Left ventricle myocardium inferior (tissue), 1 donor: ENCODE measurements at places on chromosomes 1 and 21. TPM values are rescaled to one million over a fixed set of nuclear protein-coding genes. Genes with fewer than 3 reads are reported as not detected.

CCDC181 gene
- 1.5 TPM for total RNA-seq

SMYD3 gene
- total RNA-seq, result 9.9 TPM

MROH9 gene
- total RNA-seq, result not detected

DNAJC28 gene
- 6.5 TPM for total RNA-seq

- H3K4me3 ChIP-seq, result peak overlapping the region; percentile 31
- DNase-seq, result no peak
- H3K27ac ChIP-seq, result peak overlapping the region; percentile 78
- no peaks in the 10 kb centered on the region for H3K27me3 ChIP-seq
- H3K36me3 ChIP-seq, result peaks cover 75% of the 10 kb centered on the region
Measured at GRCh38 chr21:38822778-38823238, 17.1 kb downstream of the ETS2 start.

GRCh38 chr1:110387048-110387754 lies 3.6 kb downstream of the SLC16A4 start:
- H3K36me3 ChIP-seq, result no peaks in the 10 kb centered on the region
- H3K27me3 ChIP-seq, result no peaks in the 10 kb centered on the region
- DNase-seq, result no peak
- no peak overlapping the region for H3K27ac ChIP-seq
- H3K4me1 ChIP-seq, result peaks cover 26% of the 10 kb centered on the region

DNA sequence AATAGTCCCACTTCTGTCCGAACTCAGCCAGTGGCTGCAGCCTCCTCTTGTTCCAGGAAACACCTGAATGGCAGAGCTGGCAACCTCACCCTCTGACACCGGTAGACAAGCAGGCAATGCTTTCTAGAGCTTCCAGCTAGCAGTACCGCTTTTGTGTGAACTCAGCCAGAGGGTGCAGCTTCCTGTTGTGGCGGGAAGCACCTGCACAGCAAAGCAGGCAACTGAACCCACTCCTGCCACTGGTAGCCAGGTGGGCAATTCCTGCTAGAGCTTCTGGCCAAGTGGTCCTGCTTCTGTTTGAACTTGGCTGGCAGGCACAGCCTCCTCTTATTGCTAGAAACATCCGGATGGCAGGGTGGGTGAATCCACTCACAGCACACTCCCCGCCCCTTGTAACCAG lies 40.1 kb upstream of the TMPRSS15 start:
- no peak overlapping the region for H3K27ac ChIP-seq
- H3K4me3 ChIP-seq, result no peak overlapping the region
- H3K36me3 ChIP-seq, result no peaks in the 10 kb centered on the region
- DNase-seq, result no peak

- H3K4me1 ChIP-seq, result peaks cover 99% of the 10 kb centered on the region
- peak overlapping the region; percentile 93 for H3K27ac ChIP-seq
- no peak overlapping the region for H3K4me3 ChIP-seq
- no peaks in the 10 kb centered on the region for H3K27me3 ChIP-seq
- DNase-seq, result no peak
- peaks cover 5% of the 10 kb centered on the region for H3K36me3 ChIP-seq
Measured at GRCh38 chr1:164635803-164636731, 77.1 kb downstream of the PBX1 start.

- H3K4me1 ChIP-seq, result peaks cover 11% of the 10 kb centered on the region
- DNase-seq, result no peak
- no peak overlapping the region for H3K27ac ChIP-seq
- H3K27me3 ChIP-seq, result no peaks in the 10 kb centered on the region
- no peak overlapping the region for H3K4me3 ChIP-seq
Measured at GRCh38 chr1:41623736-41624135, 139.3 kb upstream of the EDN2 start.

- peaks cover 45% of the 10 kb centered on the region for H3K36me3 ChIP-seq
- H3K4me3 ChIP-seq, result no peak overlapping the region
- DNase-seq, result peak; percentile 48
- peaks cover 76% of the 10 kb centered on the region for H3K4me1 ChIP-seq
Measured at GRCh38 chr1:201488830-201489589, 17.9 kb downstream of the CSRP1 start.

GRCh38 chr1:88800382-88801051 lies 90.8 kb downstream of the GTF2B start:
- H3K4me3 ChIP-seq, result no peak overlapping the region
- peaks cover 55% of the 10 kb centered on the region for H3K36me3 ChIP-seq
- H3K27ac ChIP-seq, result no peak overlapping the region
- DNase-seq, result no peak
- no peaks in the 10 kb centered on the region for H3K4me1 ChIP-seq
- no peaks in the 10 kb centered on the region for H3K27me3 ChIP-seq

GRCh38 chr1:23497777-23498439 lies 13.9 kb upstream of the ASAP3 start:
- H3K36me3 ChIP-seq, result no peaks in the 10 kb centered on the region
- no peak overlapping the region for H3K27ac ChIP-seq
- no peak overlapping the region for H3K4me3 ChIP-seq
- H3K27me3 ChIP-seq, result no peaks in the 10 kb centered on the region

DNA sequence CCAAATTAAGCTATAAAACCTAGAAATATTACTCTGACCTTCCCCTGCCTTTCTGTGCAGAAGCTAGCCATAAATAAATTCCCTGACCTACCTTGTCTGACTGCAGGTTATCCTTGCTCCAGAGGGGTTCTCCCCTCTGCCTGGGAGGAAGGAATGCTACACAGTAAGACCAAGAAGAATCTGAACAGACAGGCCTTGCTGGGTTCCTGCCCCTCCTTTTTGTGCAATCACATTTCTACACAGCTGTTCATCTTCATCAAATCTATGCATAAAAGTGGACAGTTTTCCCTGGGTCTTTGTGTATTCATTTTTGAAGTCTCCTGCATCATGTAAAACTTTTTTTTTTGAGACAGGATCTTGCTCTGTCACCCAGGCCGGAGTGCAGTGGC lies 50.6 kb downstream of the DNTTIP2 start:
- H3K27me3 ChIP-seq, result no peaks in the 10 kb centered on the region
- no peaks in the 10 kb centered on the region for H3K36me3 ChIP-seq
- no peak overlapping the region for H3K4me3 ChIP-seq
- no peak for DNase-seq
- H3K4me1 ChIP-seq, result no peaks in the 10 kb centered on the region

DNA sequence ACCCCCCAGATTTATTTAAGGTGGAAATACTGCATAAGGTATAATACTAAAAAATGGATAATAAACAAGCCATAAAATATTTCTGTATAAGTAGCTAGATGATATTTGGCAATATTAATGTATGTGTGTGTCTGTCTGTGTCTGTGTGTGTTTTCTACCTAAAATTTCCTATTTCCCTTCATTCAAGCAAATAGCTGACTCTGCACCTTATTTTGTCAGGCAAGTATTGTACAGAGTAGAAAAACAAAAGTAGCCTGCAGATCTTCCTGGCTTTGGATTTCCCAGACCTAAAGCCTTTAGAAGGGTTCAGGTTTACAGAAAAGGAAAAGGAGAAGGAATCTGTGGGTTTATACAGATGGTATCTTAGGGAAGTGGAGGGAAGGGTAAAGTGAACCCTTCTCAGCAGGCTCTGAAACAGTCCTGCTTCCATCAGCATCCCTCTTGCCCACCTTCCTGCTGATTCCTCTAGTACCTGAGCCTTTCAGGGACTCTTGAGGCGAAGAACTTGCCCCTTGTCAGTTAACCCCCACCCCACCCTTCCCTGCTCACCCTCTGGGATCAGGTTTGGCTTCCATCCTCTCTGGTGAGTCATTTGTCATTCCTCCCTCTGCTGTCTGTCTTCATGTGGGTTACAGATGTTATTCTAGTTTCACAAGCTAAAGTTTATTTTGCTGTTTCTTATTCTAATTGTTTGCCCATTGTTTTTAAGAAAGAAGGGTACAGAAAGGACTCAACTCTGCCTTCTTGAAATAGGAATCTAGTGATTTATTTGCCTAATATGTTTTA lies 21.7 kb upstream of the RGS16 start:
- no peaks in the 10 kb centered on the region for H3K36me3 ChIP-seq
- peaks cover 68% of the 10 kb centered on the region for H3K4me1 ChIP-seq
- H3K27ac ChIP-seq, result peak overlapping the region; percentile 24

DNA sequence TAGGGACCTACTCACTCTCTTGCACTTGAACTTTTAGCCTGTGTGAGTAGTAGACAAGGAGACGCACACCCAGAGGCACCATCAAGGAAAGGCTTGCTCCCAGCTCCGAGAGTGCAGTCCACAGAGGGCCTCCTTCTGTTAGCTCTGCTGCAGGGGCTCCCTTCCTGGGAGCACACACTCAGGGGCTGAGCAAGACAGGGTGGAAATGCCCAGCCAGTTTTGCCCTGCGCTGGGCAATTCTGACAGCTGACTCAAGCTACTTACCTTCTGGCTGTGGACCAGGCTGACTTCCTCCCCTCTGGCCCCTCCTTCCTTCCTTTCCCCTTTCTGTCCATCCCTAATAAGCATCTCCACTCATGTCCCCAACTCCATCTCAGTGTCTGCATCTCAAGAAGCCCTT lies 449.1 kb downstream of the PTPRU start:
- no peak overlapping the region for H3K4me3 ChIP-seq
- H3K27me3 ChIP-seq, result peaks cover 76% of the 10 kb centered on the region
- H3K4me1 ChIP-seq, result peaks cover 10% of the 10 kb centered on the region
- H3K27ac ChIP-seq, result no peak overlapping the region
- no peaks in the 10 kb centered on the region for H3K36me3 ChIP-seq
- no peak for DNase-seq

- no peak for DNase-seq
- no peaks in the 10 kb centered on the region for H3K27me3 ChIP-seq
- peak overlapping the region; percentile 44 for H3K4me3 ChIP-seq
- peak overlapping the region; percentile 97 for H3K27ac ChIP-seq
- H3K4me1 ChIP-seq, result peaks cover 62% of the 10 kb centered on the region
- H3K36me3 ChIP-seq, result peaks cover 46% of the 10 kb centered on the region
Measured at GRCh38 chr1:207059881-207060280, 6.8 kb downstream of the PFKFB2 start.

DNA sequence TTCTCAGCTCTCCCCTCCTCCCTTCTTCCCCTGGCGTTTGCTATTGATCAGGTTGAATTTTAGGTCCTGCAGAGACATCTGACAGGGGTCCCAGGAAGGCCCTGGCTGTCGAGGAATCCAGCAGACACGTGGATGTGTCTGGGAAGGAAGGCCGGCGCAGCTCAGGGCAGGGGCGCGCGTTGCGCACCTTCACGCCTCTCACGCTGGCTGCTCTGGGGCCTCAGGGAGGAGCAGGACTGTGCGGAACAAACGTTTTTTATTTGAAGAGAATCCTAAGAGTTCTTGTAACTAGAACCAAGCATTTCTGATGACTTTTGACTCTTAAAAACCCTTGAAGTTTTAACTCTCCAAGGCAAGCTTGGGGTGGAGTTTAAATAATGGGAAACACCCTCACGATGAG lies 54.2 kb downstream of the SLC37A1 start:
- H3K27ac ChIP-seq, result no peak overlapping the region
- peaks cover 54% of the 10 kb centered on the region for H3K36me3 ChIP-seq
- H3K27me3 ChIP-seq, result no peaks in the 10 kb centered on the region
- no peak for DNase-seq

- no peaks in the 10 kb centered on the region for H3K27me3 ChIP-seq
- no peaks in the 10 kb centered on the region for H3K4me1 ChIP-seq
- H3K4me3 ChIP-seq, result no peak overlapping the region
- H3K36me3 ChIP-seq, result peaks cover 30% of the 10 kb centered on the region
- H3K27ac ChIP-seq, result no peak overlapping the region
Measured at GRCh38 chr1:224127925-224128819, 14.3 kb downstream of the FBXO28 start.

- H3K4me1 ChIP-seq, result peaks cover 11% of the 10 kb centered on the region
- no peak overlapping the region for H3K27ac ChIP-seq
- H3K27me3 ChIP-seq, result no peaks in the 10 kb centered on the region
- H3K36me3 ChIP-seq, result peaks cover 3% of the 10 kb centered on the region
- no peak for DNase-seq
- H3K4me3 ChIP-seq, result no peak overlapping the region
Measured at GRCh38 chr1:205604825-205605505, 26.8 kb downstream of the ELK4 start.

- H3K36me3 ChIP-seq, result peaks cover 36% of the 10 kb centered on the region
- H3K4me3 ChIP-seq, result no peak overlapping the region
- H3K27me3 ChIP-seq, result no peaks in the 10 kb centered on the region
Measured at GRCh38 chr1:204127597-204128242, 24.1 kb downstream of the ETNK2 start.

GRCh38 chr21:41499920-41500319 lies 8.0 kb downstream of the TMPRSS2 start:
- H3K27ac ChIP-seq, result no peak overlapping the region
- H3K27me3 ChIP-seq, result peaks cover 94% of the 10 kb centered on the region
- H3K4me1 ChIP-seq, result no peaks in the 10 kb centered on the region
- no peaks in the 10 kb centered on the region for H3K36me3 ChIP-seq

DNA sequence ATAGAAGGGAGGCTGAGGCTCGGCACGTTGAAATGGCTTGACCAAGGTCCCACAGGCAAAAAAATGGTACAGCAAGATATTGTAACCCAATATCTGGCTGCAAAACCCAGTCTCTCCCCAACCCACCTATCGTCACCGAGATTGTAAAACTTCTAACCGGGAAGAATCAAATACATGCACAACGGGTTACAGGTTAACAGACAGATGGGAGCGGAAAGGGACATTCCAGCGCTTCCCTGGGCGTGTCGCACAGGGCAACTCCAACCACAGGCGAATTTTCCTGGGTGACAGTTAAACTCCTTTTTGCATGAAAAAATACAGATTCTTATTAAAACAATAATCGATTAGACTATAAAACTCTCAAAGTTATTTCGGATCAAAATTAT lies 31.8 kb upstream of the JUN start:
- no peaks in the 10 kb centered on the region for H3K36me3 ChIP-seq
- no peaks in the 10 kb centered on the region for H3K27me3 ChIP-seq
- H3K4me1 ChIP-seq, result peaks cover 47% of the 10 kb centered on the region
- H3K27ac ChIP-seq, result peak overlapping the region; percentile 96

DNA sequence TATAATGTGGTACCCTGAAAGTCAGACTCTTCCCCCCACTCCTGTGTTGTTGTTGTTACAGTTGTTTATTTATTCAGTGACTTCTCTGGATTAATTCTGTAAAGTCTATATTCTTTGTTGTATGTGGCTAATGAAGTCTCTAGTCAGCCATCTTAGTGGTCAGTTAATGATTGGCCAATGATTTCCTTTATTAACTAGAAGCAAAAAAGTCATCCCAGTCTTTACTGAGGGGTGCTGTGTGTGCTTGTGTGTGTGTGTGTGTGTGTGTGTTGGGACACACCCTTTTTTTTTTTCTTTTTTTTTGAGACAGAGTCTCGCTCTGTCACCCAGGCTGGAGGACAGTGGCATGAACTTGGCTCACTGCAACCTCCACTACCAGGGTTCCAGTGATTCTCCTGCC lies 37.3 kb upstream of the HYI start:
- H3K4me3 ChIP-seq, result no peak overlapping the region
- no peak overlapping the region for H3K27ac ChIP-seq
- H3K4me1 ChIP-seq, result no peaks in the 10 kb centered on the region
- H3K27me3 ChIP-seq, result no peaks in the 10 kb centered on the region
- DNase-seq, result no peak

DNA sequence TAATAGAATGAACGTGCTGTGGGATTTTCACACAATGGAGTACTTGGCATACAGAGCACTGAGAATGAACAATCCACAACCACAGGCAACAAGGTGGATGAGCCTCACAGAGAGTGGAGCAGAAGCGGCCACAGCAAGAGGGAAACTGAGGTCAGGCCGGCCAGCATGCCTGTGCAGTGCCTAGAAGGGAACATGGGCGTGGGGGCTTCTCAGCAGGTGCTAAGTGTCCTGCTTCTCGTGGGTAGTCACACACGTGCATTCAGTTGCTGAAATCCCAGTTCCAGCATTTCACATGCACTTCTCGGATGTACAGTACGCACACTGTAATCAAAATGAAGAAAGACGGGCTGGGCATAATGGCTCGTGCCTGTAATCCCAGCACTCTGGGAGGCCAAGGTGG lies 33.1 kb downstream of the WDR4 start:
- no peaks in the 10 kb centered on the region for H3K27me3 ChIP-seq
- H3K4me3 ChIP-seq, result no peak overlapping the region
- H3K36me3 ChIP-seq, result peaks cover 63% of the 10 kb centered on the region
- DNase-seq, result peak; percentile 3
- H3K27ac ChIP-seq, result no peak overlapping the region
- peaks cover 14% of the 10 kb centered on the region for H3K4me1 ChIP-seq
